ENCODE measurements at places on chromosomes 5 and 9.

DNA sequence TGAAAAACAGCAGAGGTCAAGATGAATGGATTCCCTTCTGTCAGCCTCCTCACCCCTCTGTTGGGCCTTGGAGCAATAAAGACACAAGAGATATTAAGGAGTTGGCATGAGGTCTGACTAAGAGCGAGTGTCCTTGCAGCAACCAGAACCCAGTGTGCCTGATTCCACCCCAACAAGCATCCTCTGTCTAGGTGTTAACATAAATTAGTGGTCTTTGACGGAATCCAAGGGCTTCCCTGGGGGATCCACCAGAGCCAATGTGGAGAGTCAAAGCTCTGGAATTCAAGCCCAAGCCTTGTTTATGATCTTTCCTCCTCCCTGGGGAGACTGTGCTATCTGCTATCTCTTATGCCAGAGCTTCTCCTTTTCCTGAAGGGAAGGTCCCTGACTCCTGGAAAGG lies 128.1 kb upstream of the SMIM23 start:
- DNase-seq = no peak

DNA sequence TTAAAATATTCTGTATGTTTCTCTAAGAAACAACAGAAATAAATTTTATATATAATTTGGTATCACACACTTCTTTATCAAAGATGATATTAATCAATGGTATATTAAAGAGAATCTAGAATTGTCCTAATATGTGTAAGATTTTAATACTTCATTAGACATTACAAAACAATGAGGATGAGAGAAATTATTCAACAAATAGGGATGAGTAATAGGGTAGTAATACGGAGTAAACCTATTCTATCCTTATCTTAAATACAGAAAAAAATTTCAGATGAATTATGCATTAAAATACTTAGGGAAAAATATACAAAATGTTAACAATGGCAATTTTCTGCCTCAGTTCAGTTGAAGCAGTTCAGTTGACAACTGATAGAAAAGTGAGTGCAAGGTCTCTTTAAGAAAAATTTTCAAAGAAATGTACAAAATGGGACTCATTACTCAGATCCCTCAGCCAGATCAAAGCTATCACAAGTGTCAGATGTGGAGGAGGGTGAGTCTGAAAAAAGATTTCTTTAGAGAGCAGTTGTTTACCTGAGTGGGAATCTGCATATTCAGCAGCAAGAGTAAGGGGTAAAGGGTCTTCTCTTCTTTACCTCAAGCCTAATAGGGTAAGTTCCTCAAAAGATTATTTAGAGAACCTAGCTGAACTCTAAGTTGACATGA lies 56.7 kb upstream of the GCNT4 start:
- no peak for DNase-seq

- peak; percentile 16 for DNase-seq
Observed at GRCh38 chr5:473551-474192, 30.7 kb downstream of the EXOC3 start.

DNA sequence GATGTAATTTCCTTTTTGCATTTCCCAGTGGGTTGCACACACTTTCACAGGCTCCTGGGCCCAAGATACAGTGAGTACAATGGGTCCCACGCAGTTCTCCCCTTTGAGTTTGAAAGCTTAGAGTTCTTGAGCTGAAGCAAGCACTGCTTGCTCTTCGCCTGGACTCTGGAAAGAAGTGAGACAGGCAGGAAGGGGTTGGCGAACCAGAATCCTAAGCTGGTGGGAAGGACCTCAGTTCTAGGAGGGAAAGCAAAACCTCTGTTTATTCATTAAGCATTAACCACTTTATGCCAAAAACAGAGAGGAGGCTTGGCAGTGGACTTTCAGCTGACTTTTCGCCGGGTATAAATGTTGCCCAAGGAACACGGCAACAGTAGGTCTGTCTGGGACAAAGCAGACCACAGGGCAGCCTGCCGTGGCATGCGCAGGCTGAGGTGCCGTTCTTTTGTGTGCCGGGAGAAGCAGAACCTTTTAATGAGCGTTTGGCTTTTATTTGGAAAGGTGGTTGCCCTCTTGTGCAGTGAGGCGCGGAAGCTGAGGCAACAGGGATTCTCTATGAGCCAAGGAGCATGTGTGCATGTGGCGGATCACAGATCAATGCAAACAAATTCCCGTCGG lies 239.9 kb upstream of the PANK3 start:
- DNase-seq = no peak

DNA sequence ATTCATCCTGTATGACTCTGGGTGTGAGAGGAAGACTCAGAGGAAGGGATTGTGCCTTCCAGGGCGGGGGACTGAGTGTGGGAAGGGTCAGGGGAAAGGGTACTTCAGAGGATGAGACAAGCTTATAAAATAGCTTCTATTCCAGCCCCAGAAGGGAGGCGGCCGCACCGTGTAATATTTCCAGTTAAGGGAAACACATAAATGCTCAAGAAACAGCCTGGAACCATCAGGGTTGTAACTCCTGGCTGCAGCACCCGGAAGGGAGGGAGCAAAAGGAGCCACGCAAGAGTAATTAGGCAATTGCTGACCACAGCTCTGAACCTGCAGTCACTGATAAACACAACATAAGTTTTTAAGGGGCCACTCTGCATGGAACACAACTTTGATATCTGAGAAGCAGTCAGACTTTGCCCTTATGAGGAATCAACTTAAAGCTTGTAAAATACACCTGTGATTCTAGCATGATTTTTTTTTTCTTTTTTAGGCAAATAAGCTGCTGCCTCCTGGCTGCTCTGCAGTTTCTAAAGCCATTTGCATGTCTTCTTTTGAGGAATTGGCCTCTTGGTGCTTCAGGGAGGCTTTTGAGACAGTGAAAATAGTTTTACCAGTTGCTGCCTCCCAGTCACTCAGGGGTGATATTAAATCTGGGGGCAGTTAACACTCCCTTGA lies 382.7 kb downstream of the ENC1 start:
- no peak for DNase-seq

- DNase-seq = no peak
Observed at GRCh38 chr9:68547417-68547816, 6.7 kb upstream of the TMEM252 start.

- peak; percentile 63 for DNase-seq
Observed at GRCh38 chr9:89483592-89484474, 14.1 kb downstream of the SEMA4D start.

GRCh38 chr5:17259630-17260257 lies 42.3 kb downstream of the BASP1 start:
- no peak for DNase-seq

DNA sequence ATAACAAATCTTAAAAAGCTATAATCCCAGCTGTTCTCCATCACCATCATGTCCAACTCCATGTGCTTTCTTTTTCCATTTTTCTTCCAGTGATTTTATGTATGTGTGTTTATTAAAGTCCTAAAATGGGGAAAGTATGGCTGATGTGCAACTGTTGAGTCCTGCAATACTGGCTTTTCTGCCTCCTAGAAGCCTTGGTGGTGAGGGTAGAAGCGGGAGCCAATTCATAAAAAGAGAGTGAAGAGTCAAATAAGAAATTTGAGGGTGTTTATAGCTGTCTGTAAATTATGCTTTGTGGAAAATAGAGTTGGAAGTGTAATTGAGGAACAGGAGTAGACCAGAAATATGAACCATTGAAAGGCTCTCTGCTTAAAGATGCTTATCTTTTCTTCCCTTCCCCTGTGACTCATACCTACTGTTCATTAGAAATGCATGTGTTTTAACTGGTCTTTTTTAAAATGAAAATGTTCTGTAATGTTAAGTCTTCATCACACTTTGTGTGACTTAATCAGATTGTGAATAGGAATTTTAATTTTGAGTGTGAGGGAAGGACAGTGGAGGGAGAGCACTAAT lies 80.1 kb downstream of the ZCCHC7 start:
- DNase-seq = peak; percentile 12

- no peak for DNase-seq
Observed at GRCh38 chr9:26369093-26369492, 523.5 kb downstream of the CAAP1 start.

GRCh38 chr9:89522261-89522958 lies 24.5 kb upstream of the SEMA4D start:
- peak; percentile 69 for DNase-seq

DNA sequence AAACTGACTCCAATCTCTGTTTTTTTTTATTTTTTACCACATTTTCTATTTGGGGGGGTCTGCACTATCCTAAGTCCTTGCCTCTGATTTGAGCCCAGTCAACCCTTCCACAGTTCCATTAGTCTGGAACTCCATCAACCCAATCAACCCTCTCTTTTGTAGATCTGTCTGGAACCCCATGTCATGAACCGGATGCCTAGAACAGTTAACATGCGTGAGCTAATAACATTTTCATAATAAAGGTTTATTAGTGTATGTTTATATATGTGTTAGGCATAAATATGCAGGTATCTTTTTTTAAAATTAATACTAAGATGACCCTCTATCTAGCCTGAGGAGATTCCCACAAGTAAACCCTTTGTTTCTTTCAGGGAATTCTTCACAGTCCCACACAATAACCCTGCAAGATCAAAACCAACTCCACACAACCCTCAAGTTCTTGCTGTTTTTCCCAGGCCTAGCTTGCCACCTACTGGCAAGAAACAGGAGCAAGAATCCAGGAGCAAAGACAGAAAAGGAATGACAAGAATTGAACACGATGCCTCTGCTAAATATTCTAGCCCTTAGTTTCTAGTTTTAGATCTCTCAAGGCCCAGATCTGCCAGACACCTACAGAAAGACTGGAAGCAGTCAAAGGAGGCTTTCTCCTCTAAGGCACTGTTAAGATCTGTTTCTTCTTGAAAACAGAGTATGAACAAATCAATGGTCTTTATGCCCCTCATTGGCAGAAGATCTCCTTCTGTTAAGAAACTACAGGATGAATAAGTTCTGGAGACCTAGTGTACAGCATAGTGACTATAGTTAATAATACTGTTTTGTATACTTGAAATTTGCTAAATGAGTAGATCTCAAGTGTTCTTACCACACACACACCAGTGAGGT lies 100.4 kb downstream of the TRIM36 start:
- DNase-seq = no peak

DNA sequence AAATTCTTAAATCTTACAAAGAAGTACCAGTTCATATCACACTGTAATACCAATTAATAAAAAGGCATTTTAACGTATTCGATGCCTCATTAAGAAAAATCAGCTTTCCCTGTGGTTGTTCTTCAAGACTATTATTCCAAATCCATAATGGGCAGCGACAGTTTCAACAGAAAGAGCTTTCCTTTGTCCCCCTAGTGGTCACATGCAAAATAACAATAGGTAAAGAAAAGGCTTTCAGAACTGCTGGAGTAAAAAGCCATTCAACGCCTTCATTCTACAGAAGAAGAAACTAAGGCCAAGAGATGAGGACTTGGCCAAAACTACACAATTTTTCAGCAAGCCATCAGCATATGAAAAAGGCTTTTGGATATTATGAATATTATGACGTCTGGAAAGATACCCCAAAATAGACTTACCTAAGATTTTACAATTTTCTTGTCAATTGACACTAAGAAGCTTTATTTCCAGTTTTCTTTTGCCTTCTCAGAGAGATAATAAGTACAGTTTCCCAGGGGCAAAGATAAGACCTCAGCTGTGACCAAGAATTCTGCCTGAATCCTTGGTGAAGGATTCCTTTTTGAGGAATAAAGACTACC lies 6.7 kb upstream of the CDH6 start:
- no peak for DNase-seq

DNA sequence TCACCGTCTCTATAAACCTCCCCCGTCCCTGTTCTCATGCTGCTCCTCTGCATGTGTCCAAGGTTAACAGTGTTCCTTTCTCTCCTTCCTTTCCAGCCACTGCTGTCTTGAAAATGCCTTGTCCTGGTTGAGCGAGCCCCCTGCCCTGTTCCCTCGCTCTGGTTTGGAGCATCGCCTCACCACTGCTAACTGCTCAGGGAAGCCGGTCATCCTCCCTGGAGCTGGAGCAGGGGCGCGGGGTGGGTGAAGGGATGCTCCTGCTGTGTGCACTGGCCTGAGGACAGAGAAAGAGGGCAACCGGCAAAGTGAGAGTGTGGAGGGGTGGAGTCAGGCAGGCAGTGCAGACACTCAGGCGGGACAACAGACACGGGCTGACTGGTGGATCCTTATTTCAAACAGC lies 19.4 kb downstream of the UBE2QL1 start:
- no peak for DNase-seq

DNA sequence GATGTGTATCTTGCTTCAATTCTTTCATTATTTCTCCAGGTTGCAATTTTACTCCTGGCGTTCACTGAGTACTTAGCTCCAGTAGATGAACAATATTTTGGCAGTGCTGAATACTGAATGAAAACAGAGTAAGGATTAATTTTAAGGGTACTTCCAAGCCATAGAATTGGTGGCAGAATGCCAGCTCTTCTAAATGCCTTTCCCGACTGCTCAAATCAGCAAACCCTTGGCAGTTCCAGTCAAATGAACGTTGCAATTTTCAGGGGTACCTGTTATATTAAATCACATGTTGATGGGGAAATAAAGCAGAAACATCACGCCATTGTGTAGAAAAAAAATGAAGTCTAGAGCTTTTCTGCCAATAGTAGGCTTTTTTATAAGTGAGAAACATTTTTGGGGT lies 282.4 kb upstream of the RPS23 start:
- DNase-seq = no peak

- no peak for DNase-seq
Observed at GRCh38 chr9:93952119-93952783, 2.9 kb downstream of the BARX1 start.

- DNase-seq = no peak
Observed at GRCh38 chr5:19047277-19047676, 940.7 kb downstream of the CDH18 start.

Data from T-helper 1 cell (primary cell).